Stimulated activated CD4-positive, alpha-beta T cell treated with anti-CD3 and anti-CD28 coated beads, Interleukin-2, amount 100 ng/mL, for 4 hours (primary cell): ENCODE measurements at places on chromosomes 16 and 17.

- DNase-seq: no peak
Observed at GRCh38 chr17:82786427-82786826, 34.6 kb downstream of the TBCD start.

GRCh38 chr16:12289175-12290063 lies 312.9 kb downstream of the SNX29 start:
- DNase-seq: no peak

DNA sequence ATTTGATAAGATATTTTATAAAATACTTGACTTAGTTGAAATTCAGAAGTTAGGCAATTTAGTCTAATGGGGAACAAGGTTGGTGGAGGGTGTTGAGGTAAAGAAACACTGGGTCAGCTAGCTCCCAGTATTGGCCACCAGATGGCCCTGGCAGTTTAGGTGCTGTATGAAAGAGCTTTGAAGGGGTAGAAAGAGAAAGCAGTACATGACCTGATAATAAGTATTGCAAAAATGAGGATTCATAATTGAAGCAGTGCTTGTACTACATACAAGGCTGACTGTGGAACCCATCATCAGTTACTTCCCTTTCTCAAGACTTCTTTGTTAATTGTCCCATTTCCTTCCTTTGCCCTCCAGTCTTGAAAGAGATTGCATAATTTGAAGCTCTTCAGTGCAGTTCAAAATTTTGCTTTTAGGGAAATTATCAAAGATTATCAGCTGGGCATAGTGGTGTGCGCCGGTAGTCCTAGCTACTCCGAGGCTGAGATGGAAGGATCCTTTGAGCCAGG lies 29.4 kb downstream of the TANC2 start:
- DNase-seq: no peak

GRCh38 chr17:2691965-2692780 lies 19.4 kb downstream of the CLUH start:
- DNase-seq: no peak

DNA sequence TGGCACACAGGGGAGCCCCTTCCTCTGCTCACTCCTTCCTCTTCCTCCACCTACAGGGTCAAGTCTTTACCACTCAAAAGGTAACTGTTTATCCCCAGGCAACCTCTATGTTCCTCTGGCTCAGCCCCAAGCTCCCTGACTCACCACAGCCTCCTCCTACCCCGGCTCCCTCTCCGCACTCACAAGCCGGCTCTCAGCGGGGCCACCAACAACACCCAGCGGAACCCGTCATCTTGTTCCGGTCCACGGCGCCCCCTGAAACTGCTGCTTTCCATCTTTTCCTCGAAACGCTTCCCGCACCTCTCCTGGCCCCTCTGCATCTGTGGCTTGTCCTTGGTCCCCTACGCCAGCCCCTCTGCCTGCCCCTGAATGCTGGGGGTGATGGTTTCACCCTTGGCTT lies 58.4 kb downstream of the NXN start:
- DNase-seq: no peak

DNA sequence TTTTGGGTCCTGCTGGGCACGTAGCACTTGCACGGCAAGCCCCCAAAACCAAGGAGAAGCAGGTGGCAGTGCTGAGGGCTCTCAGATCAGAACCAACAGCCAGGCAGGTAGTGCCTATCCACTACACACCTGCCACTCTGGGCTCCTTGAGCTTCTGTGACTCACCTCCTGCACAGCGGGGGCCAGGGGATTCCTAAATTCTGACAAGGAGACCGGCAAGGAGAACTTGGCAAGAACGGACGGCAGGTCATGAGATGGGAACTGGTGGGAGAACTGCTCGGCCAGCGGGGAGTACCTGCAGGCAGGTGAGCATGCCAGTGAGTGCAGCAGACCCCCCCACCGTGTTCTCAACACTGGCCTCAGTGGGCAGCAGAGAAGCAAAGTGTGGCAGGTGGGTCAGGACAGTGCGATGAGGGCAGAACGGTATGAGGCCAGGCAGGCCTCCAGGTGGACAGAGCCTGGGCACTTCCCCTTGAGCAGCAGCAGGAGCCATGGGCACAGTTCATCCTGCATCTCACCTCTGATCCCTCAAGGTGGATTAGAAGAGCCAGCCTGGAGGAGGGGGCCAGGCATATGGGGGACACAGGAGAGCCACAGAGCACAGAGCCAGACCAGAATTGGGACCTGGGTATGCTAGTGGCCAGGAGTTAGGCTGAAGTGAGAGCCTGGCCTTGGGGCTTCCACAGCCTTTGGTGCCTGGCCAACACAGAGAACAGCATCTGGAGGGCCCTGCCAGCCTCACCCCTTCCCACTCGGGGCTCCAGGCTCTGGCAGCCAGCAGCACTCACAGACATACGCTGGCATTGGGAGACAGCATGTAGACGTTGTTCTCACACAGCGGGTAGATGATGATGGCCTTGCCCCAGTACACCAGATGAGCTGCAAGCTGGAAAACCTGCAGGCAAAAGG lies 14.7 kb downstream of the MPG start:
- DNase-seq: no peak

- no peak for DNase-seq
Observed at GRCh38 chr16:68420366-68420942, 27.9 kb downstream of the SMPD3 start.
